Cerebellum (tissue), 4 donors: ENCODE measurements at places on chromosomes 16 and 17.

GRCh38 chr17:67246653-67247415 is 1.8 kb upstream of the HELZ start:
- DNase-seq: no peak

DNA sequence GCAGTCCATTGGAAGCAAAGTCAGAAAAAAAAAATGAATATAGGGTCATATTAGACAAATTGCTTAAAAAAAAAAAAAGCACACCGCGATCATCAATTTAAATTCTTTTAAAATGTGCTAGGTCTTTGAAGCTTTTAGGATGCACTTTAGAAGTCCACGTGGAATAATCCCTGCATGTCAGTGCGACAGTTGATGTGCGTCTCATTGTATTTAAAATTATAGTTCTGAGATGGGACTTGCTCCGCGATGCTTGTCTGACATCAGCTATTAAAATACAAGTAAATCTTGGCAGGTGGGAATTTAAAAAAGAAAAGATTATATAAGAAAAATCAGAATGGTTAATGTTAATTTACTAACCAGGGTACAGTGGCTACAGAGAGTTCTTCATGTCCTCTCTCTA is 105.2 kb downstream of the RBFOX1 start:
- DNase-seq: no peak

DNA sequence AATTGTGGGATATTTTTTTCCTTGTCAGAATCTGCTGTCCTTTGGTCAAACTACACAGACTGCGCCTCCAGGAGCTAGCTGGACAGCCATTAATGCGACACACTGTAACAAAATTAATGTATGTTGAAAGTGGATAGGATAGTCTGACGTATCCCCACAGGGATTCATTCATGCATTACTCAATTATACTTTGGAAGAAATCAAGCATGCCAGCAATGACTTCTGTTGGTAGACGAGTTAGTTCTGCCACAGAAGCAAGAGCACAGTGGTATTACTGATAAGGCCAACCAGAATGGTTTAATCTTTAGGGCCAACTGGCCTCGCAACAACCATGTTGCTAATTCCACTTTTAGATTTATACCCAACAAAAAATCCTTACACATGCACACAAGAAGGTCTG is 106.4 kb upstream of the TOB1 start:
- no peak for DNase-seq

- no peak for DNase-seq
Observed at GRCh38 chr17:5719976-5720375, 135.7 kb upstream of the NLRP1 start.

GRCh38 chr17:64718058-64718457 is 56.0 kb upstream of the SMURF2 start:
- no peak for DNase-seq

- DNase-seq: no peak
Observed at GRCh38 chr17:499951-500461, 147.4 kb upstream of the RPH3AL start.

DNA sequence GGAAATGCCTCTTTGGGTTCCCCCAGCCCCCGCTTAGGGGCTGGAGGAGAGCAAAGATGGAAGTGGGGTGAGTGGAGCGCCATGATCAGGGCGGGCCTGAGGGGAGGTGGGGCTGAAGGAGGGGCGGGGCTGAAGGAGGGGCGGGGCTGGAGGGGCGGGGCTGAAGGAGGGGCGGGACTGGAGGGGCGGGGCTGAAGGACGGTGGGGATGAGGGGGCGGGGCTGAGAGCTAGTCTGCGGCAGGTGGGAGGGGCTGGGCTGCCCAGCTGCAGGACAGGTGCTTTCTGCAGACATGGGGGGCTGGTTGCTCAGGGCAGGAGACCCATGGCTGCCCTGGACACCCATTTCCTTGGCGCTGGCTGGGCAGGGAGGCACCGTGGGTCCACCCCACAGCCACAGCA is 39.1 kb upstream of the PABPN1L start:
- DNase-seq: no peak

- peak; percentile 34 for DNase-seq
Observed at GRCh38 chr17:67221062-67221998, 23.7 kb downstream of the HELZ start.

GRCh38 chr16:84520725-84521496 is 16.5 kb upstream of the MEAK7 start:
- no peak for DNase-seq

DNA sequence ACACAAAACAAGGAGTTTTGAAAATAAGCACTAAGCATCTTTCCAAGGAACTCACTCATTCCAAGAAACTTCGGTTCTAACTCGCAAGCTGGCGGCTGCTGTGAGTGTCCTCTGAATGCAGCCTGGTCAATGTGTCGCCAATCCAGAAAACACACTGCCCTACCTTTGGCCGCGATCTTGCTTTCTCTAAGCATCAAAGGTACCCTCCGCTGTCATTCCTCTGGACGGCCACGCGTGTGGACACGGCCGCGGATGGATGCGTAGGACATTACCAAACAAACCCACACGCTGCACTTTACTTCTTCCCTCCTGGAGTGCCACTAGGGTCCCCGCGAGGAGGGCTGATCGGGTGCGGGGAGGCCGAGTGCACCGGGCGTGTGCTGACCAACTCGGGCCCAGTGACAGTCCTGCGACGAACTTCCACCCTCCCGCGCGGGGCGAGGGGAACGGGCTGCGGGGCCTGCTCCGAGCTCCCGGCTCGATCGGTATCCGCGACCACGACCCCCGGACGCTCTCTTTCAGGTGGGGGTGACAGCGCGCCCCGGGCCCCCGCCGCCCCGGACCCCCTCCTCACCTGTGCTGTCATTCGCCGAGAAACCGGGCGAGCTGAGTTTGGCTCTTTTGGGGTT is 1.1 kb downstream of the CREBBP start:
- DNase-seq: no peak

- DNase-seq: no peak
Observed at GRCh38 chr16:22165508-22166285, 3.4 kb downstream of the SDR42E2 start.

GRCh38 chr16:85582229-85582991 is 30.7 kb upstream of the GSE1 start:
- no peak for DNase-seq

DNA sequence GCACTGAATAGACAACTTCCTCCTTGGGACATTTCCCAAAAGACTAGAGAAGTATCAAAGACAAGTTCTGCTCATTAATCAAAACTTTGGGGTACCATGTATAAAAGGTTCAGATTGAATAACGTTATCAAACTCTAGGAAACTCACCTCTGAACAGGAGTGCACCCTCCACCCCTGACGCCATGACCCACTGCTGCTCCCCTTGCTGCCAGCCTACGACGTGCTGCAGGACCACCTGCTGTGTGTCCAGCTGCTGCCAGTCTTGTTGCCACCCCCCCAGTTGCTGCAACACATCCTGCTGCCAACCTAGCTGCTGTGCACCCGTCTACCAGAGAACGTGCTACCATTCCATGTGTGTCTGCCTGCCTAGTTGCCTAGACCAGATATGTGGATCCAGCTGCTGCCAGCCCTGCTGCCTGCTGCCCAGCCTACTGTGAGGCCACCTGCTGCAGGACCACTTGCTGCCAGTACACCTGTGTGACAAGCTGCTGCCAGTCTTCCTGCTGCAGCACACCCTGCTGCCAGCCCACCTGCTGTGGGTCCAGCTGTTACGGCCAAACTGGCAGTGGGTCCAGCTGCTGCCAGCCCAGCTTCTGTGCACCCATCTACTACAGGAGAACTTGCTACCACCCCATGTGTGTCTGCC is 13.8 kb upstream of the KRTAP9-2 start:
- DNase-seq: no peak

GRCh38 chr17:46940692-46941404 is 17.9 kb downstream of the GOSR2 start:
- DNase-seq: peak; percentile 73

- DNase-seq: peak; percentile 88
Observed at GRCh38 chr17:63838631-63839171, 3.8 kb downstream of the SMARCD2 start.

- no peak for DNase-seq
Observed at GRCh38 chr17:82015311-82015971, 7.2 kb downstream of the CENPX start.

GRCh38 chr17:74316220-74316619 is 9.8 kb upstream of the KIF19 start:
- no peak for DNase-seq

DNA sequence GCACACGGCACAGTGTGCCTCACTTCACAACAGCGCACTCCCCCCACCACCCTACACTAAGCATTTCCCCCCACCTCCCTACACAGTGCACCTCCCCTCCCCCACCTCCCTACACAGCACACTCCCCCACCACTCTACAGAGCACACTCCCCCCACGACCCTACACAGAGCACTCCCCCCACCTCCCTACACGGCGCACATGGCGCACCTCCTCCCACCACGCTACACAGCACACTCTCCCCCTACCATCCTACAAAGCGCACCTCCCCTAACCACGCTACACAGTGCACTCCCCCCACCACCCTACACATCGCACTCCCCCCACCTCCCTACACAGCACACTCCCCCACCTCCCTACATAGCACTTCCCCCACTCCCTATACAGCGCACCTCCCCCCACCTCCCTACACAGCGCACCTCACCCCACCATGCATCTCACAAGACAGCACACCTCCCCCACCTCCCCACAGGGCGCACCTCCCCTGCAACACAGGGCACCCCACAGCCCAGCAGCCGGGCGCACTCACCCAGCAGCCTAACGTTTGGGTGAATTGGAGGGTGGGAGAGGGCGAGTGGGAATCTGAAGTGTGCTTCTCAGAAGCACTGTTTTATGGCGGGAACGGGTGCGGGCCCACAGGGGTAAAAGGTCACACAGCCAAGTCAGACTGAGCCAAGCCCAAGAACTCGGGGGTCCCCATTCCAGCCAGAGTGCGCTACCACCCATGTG is 10.3 kb downstream of the KNOP1 start:
- DNase-seq: no peak

DNA sequence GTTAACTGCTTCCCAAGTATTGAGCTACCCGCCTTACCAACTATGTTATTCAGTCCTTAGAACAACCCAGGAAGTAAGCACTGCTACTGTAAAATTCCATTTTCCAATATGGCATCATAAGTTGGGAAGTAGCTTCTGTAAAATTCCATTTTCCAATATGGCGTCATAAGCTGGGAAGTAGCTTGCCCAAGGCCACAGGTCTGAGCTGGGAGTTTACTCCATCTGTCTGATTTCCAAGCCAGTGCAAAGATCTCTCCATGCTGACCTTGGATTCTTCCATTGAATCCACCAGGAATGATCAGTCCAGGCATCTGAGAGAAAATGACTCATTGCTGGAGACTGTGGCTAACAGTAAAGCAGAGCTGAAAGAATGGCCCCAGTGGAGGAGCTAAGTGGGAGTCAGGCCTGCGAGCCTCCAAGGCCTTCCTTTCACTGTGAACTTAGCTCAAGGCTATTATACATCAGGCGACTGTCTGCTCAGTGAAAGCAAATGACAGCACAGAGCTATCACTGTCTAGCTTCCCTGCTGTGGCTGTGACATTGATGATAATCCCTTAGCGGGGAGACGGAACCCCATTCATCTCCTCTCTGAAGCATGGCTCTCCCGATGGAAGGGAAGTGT is 430.4 kb downstream of the HAPSTR1 start:
- DNase-seq: no peak

DNA sequence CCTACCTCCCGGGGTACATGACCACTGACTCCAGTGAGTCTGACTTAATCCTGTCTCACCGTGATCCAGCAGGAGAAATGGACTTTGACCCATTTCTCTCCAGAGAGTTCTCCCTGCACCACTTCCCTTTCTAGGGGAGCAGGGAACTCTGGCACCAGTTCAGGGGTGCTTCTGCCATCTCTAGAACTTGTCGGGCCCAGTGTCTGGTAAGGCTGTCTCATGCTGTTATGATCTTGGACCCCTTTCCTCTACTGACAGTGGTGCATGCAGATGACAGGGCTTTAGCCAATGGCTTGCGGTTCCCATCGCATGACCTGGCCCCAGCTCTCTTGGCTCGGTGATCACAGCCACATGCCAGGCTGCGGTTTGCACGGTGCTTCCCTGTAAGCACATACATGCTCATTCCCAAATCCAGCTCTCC is 62.0 kb downstream of the SLC39A11 start:
- DNase-seq: peak; percentile 38

DNA sequence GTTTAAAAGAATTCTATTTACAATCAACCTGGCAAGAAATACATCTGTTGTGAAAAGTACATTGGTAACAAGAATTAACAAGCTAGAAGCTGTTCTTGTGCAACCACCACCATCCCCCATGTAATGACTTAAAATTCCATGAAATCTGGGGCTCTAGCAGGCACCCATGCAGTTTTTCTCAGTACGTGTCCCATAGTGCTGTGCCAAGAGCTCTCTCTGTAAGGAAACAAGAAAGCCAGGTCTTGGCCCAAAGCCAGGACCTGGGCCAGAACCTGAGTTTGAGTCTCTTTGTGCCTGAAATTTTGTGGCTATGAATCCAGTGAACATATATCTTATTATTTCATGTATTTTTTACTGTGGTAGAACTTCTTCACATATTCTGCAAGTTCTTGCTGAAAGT is 46.6 kb downstream of the NUP93 start:
- peak; percentile 56 for DNase-seq

DNA sequence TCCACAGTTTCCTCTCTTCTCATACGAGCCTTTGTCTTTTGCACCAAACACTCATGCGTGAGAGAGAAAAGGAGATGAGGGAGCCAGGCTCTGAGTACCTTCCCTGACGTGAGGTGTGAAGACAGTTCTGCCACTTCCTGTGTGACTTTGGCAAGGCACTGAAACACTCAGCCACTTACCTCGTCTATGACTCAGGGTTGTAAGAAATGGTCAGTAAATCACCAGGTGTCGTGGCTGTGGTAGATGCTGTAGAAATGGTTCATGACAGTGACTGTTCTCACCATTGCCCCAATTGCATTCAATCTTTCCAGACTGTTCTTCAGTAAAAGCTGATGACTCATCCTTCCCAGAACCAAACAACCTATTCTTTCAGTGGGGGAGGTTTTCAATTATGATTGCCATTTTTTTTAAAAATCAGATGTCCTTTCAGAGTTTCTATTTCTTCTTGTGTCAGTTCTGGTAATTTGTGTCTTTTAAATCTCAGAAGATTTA is 49.2 kb upstream of the CBFA2T3 start:
- DNase-seq: no peak

GRCh38 chr17:77884019-77884418 is 74.5 kb upstream of the TNRC6C start:
- DNase-seq: peak; percentile 96

DNA sequence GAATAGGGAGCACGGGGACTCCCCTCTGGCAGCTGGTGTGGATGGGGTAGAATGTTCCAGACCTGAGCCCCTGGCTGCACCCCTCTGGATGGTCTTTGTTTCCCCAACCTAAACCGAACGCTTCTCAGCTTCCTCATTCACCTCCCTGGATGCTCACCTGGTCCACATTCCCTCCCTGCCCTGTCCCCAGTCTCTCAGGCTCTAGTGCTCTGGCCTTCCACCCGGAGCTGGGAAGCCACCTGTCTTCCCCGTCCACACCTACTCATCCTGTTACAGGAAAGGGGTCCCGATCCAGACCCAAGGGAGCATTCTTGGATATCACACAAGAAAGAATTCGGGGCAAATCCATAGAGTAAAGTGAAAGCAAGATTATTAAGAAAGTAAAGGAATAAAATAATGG is 73.5 kb downstream of the CYLD start:
- no peak for DNase-seq

DNA sequence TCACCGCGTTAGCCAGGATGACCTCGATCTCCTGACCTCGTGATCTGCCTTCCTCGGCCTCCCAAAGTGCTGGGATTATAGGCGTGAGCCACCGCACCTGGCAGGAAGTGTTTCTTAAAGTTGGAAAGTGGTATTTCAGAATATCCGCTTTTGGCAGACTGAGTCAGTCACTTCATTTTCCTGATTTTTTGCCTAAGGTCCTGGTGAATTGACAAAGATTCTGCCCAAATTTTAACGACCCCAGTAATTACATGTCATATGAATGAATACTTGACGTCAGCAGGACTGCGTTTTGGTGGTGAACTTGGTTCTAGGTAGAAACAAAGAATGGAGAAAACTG is 4.5 kb upstream of the BRCA1 start:
- no peak for DNase-seq
